ENCODE measurements at places on chromosomes 2 and 18. TPM values are rescaled to one million over a fixed set of nuclear protein-coding genes. Genes with fewer than 3 reads are reported as not detected.

Gene MYO5B
- 14.7 TPM for total RNA-seq

Gene BCL2L11
- 23.5 TPM for total RNA-seq

Gene GAREM2
- total RNA-seq, result 1.2 TPM

Gene LRRTM4
- not detected for total RNA-seq

Gene TWIST2
- total RNA-seq, result 5.0 TPM

- DNase-seq, result no peak
Measured at GRCh38 chr2:30456106-30456505, 9.1 kb downstream of the LCLAT1 start.

DNA sequence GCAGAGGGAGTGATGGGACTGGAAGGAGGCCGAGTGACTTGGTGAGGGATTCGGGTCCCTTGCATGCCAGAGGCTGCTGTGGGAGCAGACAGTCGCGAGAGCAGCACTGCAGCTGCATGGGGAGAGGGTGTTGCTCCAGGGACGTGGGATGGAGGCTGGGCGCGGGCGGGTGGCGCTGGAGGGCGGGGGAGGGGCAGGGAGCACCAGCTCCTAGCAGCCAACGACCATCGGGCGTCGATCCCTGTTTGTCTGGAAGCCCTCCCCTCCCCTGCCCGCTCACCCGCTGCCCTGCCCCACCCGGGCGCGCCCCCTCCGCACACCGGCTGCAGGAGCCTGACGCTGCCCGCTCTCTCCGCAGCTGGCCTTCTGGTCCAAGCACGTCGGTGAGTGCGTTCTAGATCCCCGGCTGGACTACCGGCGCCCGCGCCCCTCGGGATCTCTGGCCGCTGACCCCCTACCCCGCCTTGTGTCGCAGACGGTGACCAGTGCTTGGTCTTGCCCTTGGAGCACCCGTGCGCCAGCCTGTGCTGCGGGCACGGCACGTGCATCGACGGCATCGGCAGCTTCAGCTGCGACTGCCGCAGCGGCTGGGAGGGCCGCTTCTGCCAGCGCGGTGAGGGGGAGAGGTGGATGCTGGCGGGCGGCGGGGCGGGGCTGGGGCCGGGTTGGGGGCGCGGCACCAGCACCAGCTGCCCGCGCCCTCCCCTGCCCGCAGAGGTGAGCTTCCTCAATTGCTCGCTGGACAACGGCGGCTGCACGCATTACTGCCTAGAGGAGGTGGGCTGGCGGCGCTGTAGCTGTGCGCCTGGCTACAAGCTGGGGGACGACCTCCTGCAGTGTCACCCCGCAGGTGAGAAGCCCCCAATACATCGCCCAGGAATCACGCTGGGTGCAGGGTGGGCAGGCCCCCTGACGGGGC lies 4.6 kb downstream of the PROC start:
- DNase-seq, result peak; percentile 21

DNA sequence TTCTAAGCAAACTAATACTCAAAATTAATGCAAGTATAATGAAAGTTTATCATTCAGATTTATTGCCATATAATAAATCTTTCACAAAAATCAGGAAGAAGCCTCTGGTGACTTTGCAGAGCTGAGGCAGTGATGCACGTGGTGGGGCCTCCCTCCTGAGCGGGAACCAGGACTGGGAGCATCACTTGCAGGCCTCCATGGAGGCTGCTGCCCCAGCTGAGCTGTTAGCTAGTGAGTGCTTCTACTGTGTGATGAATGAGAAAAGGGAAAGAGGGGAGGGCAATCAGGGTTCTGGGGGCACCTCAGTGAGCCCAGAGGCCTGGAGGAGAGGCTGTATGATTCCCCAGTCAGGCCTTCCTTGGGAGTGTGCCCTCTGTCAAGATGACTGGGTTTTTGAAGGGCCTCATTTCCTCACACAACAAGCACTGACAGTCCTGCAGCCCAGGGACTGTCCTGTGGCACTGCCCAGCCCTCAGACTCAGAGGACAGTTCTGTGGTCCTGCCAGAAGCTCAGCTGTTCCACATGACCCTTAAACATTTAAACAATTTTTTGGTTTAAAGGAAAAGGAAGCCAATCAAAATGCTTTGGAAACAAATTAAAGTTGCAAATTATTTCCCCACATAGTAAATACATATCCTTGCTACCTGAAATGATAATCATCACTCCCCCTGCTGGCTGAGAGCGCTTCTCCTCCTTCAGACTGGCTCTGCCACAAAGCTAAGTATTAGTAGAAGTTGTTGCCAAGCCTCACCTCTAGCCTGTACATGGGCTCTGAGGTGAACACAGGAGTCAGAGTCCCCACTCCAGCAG lies 90.9 kb upstream of the SMAD7 start:
- DNase-seq, result no peak

- no peak for DNase-seq
Measured at GRCh38 chr2:54575379-54575888, 119.3 kb downstream of the SPTBN1 start.

DNA sequence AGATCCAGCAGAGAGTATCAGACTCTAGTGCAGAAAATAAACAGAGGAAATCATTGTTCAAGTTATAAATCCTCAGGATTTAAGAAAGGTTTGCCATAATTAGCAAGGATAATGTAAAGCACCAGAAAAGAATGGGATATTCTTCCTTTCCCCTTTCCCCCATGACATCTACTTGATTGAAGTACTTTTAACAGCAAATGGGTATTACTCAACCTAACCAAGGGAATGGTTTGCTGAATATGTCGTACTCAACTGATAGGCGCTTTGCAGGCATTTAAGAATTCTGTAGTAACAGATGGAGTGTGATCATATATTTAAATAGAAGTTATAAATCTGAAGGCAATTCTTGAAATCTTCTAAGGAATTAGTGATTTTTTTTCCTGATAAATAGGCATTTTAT lies 2.7 kb downstream of the APCDD1 start:
- DNase-seq, result no peak

- DNase-seq, result no peak
Measured at GRCh38 chr2:238496756-238497609, 70.3 kb downstream of the ASB1 start.

- DNase-seq, result no peak
Measured at GRCh38 chr2:71675296-71675695, 221.9 kb downstream of the DYSF start.

- DNase-seq, result no peak
Measured at GRCh38 chr2:62343636-62344337, 147.9 kb downstream of the B3GNT2 start.

DNA sequence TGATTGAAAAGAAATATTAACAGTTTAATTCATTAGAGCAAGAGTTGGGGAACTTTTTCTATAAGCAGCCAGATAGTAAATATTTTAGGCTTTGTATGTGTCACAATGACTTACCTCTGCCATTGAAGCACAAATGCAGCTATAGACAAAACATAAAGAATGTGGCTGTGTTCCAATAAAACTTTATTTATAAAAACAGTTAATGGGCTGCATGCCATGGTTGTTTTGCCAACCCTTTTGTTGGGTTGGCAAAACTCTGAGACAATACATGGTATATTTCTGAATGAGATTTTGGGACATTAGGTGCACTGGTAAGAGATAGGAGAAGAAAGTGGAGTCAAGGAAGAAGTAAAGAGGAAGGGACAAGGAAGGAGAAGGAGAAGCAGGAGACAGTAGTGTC lies 61.8 kb upstream of the CERS6 start:
- no peak for DNase-seq

GRCh38 chr2:31312898-31313297 lies 78.9 kb downstream of the EHD3 start:
- no peak for DNase-seq

- peak; percentile 53 for DNase-seq
Measured at GRCh38 chr2:150517951-150518680, 30.6 kb upstream of the RND3 start.

DNA sequence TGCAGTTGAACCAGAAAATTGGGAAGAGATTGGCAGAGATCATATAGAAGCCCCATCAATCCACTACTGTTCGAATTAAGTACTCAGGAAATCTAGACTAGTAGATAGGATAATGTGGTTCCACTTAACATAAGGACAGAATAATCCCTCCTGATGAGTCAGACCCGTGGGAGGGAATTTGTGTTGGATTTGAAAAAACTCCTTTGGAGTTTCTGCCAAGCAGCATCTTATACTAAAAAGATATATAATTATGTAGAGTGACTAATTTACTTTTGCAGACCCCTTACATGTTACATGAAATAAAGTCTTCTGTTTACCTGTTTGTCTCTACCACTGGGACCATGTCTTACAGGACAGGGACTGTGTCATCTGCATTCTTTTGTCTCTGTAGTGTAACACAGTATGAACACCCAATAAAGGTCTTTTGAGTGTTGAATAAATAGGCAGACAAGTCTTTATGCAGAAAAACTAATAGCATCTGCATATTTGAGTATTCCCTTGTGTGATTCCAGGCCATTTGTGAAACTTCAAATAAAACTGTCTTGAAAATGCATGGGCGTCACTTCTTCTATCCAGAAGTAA lies 122.6 kb upstream of the DNAJC10 start:
- DNase-seq, result peak; percentile 31

- DNase-seq, result no peak
Measured at GRCh38 chr2:195470622-195471021, 186.4 kb upstream of the SLC39A10 start.

DNA sequence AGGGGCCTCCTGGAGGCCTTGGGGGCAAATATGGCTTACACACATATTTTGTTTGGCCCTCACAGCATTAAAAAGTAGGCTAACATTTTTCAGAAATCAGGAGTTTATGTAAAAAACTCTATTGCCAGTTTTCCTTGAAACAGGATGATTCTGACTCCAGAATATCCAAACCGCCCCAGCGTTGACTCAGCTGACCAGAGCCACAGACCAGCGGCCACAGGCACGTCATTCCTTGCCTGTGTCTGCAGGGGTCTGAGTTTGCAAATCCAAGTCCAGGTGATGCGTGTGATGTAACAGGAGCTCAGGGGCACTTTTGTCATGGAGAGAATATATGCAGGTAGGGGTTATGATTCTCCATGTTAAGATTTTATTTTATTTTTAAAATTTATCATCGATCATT lies 79.4 kb upstream of the ALKAL2 start:
- DNase-seq, result no peak

DNA sequence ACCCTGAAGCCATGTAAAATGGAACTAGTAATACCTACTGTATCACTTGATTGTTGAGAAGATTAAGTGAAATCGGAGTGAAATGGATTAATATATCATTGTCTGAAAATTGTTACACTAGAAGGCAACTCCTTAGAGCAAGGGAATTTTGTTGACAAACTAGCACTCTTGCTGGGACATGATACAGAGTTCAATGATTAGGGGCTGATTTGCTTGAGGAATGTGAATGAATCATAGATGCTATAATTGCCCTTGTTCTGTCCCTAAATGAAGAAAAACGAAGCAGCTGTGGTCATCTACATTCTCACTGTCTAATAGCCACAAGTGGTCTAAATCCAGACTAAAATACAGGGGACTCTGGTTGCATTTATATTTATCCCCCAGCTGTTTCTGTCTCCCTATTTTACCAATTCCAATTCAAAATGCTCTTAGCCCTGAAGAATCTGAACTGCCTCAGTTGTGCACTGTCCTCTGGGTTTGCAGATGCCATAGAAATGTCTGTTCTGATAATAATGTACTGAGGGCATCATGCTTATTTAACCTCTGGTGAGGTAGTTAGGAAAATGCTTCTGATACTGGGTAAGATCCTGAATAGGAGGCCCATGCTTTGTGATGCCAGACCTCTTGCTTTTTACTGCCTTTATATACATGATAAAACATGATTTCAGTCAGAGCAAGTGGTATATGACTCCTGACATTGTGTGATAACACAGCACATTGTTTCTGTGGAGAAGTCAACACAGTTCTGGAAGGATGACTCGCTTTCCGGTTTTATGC lies 382.1 kb downstream of the NRXN1 start:
- peak; percentile 22 for DNase-seq

DNA sequence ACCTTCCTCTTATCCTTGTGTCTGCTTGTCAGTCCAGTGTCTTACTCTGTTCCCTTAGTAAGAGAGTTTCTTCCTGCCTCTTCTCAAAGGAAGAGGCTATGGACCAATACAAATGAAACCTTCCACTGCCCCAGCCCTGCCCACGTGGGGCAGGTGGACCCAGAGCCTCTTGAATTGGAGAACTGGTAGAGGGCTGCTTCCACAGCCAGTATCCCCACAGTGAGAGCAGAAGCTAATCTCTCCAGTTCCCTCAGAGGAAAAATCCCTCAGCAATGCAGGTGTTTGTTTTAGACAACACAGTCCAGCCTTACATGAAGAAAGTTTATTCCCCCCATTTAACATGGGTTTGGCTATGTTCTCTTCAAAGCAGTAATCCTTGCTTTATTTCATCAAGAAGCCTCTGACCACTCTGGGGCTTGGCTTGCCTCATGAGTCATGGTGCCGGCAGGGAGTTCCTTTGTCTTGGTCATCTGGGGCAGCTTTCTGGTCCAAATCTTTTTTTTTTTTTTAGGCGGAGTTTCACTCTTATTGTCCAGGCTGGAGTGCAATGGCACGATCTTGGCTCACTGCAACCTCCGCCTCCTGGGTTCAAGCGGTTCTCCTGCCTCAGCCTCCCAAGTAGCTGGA lies 6.5 kb upstream of the CYBRD1 start:
- peak; percentile 76 for DNase-seq

DNA sequence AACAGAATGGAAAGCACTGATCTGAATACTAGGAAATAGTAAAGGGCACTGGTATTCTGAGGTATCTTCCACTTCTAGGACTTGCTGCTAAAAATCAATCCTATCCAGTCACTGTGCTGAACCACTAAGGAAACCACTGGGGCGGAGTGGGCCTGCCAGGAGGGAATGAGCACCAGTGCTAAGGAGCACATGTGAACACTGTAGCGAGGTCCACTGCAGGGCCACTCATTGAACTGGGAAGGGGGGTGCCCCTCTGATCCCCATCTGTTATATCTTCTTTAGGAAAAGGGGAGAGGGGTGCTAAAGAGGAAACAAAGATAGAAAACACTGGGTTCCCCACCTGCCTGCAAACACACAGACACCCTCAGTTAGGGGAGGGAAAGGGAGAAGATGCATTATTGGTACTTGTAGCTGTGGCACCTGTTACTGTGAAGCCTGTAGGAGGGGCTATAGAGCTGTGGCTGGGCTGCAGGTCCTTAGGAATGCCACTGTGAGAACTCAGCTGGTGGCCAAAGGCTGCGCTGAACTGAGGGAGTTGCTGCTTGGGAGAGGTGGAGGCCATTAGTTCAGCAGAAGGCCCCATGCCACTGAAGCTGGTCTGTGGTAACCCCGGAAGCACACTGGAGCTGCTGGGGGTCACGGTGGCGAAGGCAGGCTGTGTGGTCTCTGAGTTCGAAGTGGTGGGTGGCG lies 81.8 kb downstream of the INO80D start:
- peak; percentile 42 for DNase-seq

- no peak for DNase-seq
Measured at GRCh38 chr2:206869824-206870495, 69.4 kb upstream of the CPO start.

- DNase-seq, result no peak
Measured at GRCh38 chr2:109479804-109480203, 134.0 kb downstream of the SEPTIN10 start.

DNA sequence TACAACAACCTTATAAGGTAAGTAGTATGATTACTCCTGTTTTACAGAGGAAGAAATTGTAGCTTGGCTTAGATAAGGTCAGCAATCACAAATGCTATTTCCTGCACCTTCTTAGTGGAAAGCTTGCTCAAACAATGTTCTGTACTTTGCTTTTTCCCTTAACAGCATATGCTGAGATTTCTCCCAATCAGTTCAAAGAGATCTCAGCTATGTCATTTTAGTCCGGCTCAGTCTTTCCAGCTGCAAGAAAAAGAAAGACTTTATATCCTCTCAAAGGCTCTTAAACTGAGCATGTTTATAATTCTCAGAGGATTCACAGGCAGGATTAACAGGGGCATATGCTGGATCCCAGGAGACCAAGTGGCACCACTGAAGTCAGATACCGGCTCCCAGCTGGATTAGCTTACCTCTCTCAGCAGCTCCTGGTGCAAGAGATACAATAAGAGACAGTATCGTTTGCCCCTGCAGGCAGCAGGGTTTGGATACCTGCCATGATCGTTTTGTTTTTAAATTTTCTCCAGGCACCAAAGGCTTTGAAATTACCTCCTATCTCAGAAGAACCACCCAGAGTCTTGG lies 29.5 kb downstream of the KIAA2012 start:
- no peak for DNase-seq
